ENCODE measurements at places on chromosomes 13 and 19.

- no peak for DNase-seq
These were observed 2.5 kb downstream of the ZNF552 start for GRCh38 chr19:57812226-57812625.

GRCh38 chr13:78238911-78239310 is 320.3 kb upstream of the EDNRB start:
- no peak for DNase-seq

DNA sequence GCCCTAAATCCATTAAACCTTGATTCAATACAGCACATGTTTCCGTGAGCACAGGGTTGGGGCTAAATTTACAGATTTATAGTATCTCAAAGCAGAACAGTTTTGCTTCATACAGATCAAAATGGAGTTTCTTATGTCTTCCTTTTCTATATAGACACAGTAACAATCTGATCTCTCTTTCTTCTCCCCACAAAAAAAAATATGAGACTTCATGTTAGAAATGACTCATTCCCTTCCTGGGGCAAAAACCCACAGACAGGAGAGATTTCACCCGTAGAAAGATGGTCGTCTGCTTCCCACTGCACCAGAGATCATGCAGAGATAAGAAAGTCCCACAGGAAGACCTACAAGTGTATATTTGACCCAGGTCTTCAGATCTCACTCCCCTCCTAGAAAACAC is 7.7 kb upstream of the ZNF611 start:
- no peak for DNase-seq

GRCh38 chr19:19461671-19462622 is 53.4 kb downstream of the TSSK6 start:
- no peak for DNase-seq

Data from RKO (cell line).